ENCODE measurements at places on chromosomes 1 and 21.

DNA sequence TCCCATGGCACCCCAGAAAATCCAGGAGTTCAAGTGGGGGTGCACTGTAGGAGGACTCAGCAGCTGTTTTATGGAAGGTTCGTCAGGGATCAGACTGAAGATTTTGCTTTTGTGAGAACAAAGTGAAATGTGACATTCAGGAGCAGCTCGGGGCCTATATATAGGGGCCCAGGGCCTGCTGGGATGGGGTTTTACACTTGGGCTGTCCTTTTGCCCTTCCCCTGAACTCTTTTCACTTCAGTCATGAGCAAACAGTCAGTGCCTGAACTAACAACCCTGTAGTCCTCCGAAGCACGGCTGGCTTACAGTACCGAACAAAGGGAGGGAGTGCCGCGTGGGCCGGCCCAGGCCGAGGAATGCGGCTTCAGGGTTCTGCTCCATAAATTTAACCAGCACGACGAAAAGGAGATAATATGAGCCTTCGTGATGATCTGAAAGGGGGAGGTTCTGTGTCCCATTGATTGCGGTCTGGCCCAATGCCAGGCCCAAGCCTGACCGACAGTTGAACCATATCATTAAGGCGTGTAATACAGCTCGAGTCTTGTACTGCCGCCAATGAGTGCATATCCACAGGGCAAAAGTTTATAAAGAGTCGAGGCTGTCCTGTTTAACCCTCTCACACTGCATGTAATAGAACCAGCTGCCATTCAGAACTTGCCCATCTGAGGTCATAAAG is 139.9 kb downstream of the DHRS3 start:
- no peaks in the 10 kb centered on the region for H3K27me3 ChIP-seq
- H3K4me1 ChIP-seq: peaks cover 61% of the 10 kb centered on the region
- no peaks in the 10 kb centered on the region for H3K36me3 ChIP-seq
- DNase-seq: peak; percentile 96
- H3K27ac ChIP-seq: peak overlapping the region; percentile 66

DNA sequence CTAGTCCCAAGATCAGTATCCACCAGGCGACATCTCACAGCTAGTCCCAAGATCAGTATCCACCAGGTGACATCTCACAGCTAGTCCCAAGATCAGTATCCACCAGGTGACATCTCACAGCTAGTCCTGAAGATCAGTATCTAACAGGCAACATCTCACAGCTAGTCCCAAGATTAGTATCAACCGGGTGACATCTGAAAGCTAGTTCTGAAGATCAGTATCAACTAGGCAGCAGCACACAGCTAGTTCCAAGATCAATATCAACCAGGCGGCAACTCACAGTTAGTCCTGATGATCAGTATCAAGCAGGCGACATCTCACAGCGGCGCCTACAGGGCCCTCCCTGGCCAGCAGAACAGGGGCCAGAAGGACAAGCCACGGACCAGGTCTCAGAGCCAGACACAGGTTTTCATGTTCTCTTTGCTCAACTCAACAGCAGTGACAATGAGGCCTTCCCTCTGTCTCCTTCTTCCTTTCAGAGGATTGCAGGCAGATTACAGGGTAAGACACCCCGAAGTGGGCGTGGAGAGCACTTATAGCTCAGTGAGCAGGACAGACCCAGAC is 32.5 kb downstream of the NPHP4 start:
- no peaks in the 10 kb centered on the region for H3K36me3 ChIP-seq
- H3K4me3 ChIP-seq: no peak overlapping the region
- no peaks in the 10 kb centered on the region for H3K4me1 ChIP-seq
- H3K27ac ChIP-seq: no peak overlapping the region
- no peak for DNase-seq

GRCh38 chr1:160309571-160309970 is 24.6 kb upstream of the PEX19 start:
- no peak overlapping the region for H3K27ac ChIP-seq
- no peaks in the 10 kb centered on the region for H3K27me3 ChIP-seq
- DNase-seq: no peak
- no peaks in the 10 kb centered on the region for H3K4me1 ChIP-seq
- peaks cover 54% of the 10 kb centered on the region for H3K36me3 ChIP-seq

DNA sequence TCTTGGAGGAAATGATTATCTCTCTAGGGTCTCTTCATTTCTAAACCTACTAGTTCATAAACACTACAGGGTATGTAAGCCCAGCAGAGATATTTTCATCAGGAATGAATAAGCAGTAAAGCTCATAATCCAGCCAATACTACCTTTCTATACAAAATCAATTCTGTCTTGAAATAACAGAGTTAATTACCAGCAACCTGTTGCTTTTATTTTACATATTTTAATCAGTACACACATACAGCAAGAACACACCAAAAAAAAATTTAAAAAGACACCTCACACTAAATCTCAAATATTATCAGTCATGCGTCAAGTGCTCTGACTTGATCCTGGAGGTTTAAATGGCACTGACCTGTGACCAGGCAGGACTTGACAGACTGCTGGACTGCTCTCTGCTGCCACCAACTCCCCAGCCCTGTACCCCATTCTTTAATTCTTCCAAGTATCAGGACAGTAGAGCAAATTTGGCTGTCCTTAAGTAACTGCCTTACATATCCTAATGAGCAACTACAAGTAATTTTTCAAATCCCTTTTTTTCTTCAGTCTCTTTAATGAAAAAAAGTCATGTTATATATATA is 98.5 kb downstream of the CDC42BPA start:
- H3K4me1 ChIP-seq: peaks cover 27% of the 10 kb centered on the region
- no peak for DNase-seq
- H3K36me3 ChIP-seq: no peaks in the 10 kb centered on the region
- no peak overlapping the region for H3K27ac ChIP-seq
- H3K4me3 ChIP-seq: no peak overlapping the region
- no peaks in the 10 kb centered on the region for H3K27me3 ChIP-seq

- H3K27me3 ChIP-seq: no peaks in the 10 kb centered on the region
- no peak overlapping the region for H3K4me3 ChIP-seq
- no peak overlapping the region for H3K27ac ChIP-seq
- no peaks in the 10 kb centered on the region for H3K4me1 ChIP-seq
These were observed 245.4 kb downstream of the NPHP4 start for GRCh38 chr1:5746611-5747425.

DNA sequence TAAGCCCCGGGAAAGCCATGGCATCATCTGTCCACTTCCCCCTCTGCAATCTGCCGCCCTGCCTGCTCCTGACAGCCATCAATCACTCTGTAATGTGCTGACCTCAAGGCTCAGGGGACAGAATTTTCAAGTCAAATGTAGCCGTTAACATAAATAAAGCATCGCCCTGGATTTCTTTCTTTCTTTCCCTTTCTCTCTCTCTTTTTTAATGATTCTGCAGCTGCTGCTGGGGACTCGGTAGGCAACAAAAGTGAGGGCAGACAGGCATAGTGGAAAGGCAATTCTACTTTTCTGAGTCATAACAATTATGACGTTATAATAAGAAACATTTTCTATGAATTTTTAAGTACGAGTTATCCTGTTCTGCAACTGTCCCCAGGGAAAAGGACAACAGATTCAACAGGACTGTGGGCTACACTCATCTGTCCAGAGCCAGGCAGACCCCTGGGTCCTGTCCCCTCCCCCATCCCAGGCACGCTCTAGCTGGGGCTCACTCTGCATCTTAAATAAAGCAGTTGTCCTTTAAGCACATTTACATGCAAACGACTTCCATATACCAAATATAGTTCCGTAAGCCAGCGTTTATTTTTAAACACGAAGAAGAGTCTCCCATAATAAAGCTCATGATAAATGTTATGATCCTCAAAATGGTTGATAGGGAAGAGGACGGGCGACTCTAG is 78.7 kb downstream of the SSBP3 start:
- peak; percentile 21 for DNase-seq
- peak overlapping the region; percentile 27 for H3K27ac ChIP-seq
- H3K4me3 ChIP-seq: no peak overlapping the region
- no peaks in the 10 kb centered on the region for H3K36me3 ChIP-seq
- peaks cover 35% of the 10 kb centered on the region for H3K4me1 ChIP-seq

DNA sequence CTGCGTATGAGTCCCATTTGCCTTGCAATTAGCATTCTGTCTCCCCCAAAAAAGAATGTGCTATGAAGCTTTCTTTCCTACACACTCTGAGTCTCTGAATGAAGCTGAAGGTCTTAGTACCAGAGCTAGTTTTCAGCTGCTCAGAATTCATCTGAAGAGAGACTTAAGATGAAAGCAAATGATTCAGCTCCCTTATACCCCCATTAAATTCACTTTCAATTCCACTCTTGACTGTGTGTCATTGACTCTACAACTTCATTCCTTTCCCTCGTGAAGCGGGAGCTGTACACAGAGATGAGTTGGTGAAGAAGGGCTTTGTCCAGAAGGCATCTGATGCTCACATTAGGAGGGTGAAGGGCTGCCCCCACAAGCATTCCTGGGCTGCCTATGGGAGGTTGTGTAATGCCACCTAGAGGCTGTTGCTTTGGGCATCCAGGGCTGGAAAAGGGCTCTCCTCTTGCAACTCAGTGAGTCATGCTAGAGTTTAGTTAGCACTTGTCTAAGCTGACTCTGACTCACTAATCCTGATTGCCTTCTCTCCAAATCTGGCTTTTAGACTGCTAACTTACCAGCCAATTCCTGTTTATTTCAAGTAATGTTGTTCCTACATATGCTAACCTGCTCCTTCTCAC is 1.8 kb downstream of the SPRR1B start:
- H3K36me3 ChIP-seq: no peaks in the 10 kb centered on the region
- no peaks in the 10 kb centered on the region for H3K27me3 ChIP-seq
- H3K4me3 ChIP-seq: no peak overlapping the region
- no peak overlapping the region for H3K27ac ChIP-seq
- peak; percentile 20 for DNase-seq
- H3K4me1 ChIP-seq: no peaks in the 10 kb centered on the region

DNA sequence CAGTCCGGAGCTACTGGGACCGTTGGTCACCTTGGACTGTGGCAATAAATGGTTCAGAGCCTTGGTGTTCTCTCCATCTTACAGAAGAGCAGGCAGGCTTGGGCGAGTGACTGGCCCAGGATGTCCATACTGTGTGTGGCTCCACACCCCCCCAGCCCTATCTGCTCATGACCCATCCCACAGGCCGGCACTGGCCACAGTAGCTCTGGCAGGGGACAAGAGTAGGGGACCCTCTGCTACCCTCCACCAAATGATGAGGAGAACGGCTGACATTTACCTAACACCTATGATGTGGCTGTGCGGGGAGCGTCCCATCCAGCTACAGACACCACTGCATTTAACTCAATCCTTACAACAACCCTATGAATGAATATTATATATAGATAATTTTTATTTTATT is 13.3 kb downstream of the LDLRAD2 start:
- no peaks in the 10 kb centered on the region for H3K27me3 ChIP-seq
- DNase-seq: no peak
- H3K4me3 ChIP-seq: no peak overlapping the region
- H3K4me1 ChIP-seq: peaks cover 7% of the 10 kb centered on the region
- H3K27ac ChIP-seq: no peak overlapping the region
- H3K36me3 ChIP-seq: peaks cover 86% of the 10 kb centered on the region

GRCh38 chr1:205701420-205701819 is 21.1 kb upstream of the SLC45A3 start:
- H3K27me3 ChIP-seq: no peaks in the 10 kb centered on the region
- no peak for DNase-seq
- no peaks in the 10 kb centered on the region for H3K36me3 ChIP-seq
- peaks cover 16% of the 10 kb centered on the region for H3K4me1 ChIP-seq
- H3K4me3 ChIP-seq: no peak overlapping the region
- peak overlapping the region; percentile 20 for H3K27ac ChIP-seq

- DNase-seq: no peak
- H3K4me1 ChIP-seq: no peaks in the 10 kb centered on the region
- H3K27me3 ChIP-seq: no peaks in the 10 kb centered on the region
- no peak overlapping the region for H3K27ac ChIP-seq
These were observed 17.0 kb downstream of the SRRM1 start for GRCh38 chr1:24659993-24660665.

DNA sequence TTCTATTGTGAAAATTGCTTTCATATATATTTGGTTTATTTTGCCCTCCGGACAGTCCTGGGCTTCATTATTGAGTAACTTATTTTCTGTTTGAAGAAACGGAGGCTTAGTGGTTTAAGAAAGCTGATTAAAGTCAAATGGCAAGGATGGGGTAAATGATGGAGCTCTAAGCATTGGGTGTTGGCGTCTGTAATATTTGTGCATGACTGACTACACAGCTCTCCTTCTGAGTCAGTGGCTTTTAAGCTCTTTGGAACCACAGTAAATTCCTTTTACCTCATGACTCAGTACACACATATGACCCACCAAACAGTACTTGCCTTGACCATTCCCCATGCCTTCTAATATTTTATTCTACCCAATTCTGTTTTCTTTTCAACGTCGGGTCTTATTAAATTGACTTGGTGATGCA is 21.0 kb downstream of the B3GALT5 start:
- no peak overlapping the region for H3K27ac ChIP-seq
- no peak for DNase-seq
- no peaks in the 10 kb centered on the region for H3K4me1 ChIP-seq
- H3K27me3 ChIP-seq: no peaks in the 10 kb centered on the region
- H3K36me3 ChIP-seq: no peaks in the 10 kb centered on the region

- H3K4me3 ChIP-seq: no peak overlapping the region
- H3K27ac ChIP-seq: no peak overlapping the region
- DNase-seq: no peak
- peaks cover 5% of the 10 kb centered on the region for H3K27me3 ChIP-seq
These were observed 23.0 kb downstream of the LRRN2 start for GRCh38 chr1:204662530-204662929.

DNA sequence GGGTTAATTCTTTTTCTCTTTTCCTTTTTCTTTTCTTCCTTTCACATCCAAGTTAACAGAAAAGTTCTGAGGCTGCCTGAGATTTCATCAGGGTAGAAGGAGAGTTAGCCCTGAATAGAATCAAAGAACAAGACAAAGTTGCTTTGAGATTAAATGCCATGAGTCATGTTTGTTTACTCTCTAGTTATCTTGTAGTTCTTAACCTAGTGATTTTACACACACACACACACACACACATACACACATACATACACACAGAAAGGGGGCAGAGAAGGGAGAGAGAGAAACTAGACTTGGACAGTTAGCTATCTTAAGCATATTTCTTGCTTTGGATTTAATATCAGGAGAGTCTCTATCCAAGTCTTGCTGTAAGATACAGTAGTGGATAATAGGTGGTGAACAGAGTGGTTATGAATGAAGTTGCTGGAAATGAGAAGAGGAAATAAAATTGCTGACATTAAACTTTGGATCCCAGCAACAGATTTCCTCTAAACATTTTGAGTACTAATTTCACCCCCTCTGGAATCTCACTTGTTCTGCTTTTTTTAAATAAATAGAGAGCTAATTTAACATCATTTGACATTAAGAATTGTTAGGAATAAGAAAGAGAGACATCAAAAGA is 19.9 kb downstream of the PLA2G4A start:
- no peaks in the 10 kb centered on the region for H3K36me3 ChIP-seq
- no peak overlapping the region for H3K27ac ChIP-seq
- no peak overlapping the region for H3K4me3 ChIP-seq
- H3K4me1 ChIP-seq: peaks cover under 1% of the 10 kb centered on the region
- no peak for DNase-seq

GRCh38 chr1:197218857-197219256 is 49.2 kb upstream of the CRB1 start:
- no peak overlapping the region for H3K4me3 ChIP-seq
- no peaks in the 10 kb centered on the region for H3K27me3 ChIP-seq
- no peaks in the 10 kb centered on the region for H3K36me3 ChIP-seq

Measured in endothelial cell of umbilical vein (primary cell).